ENCODE measurements at places on chromosomes 11 and 22. TPM values are rescaled to one million over a fixed set of nuclear protein-coding genes. Genes with fewer than 3 reads are reported as not detected.

DNA sequence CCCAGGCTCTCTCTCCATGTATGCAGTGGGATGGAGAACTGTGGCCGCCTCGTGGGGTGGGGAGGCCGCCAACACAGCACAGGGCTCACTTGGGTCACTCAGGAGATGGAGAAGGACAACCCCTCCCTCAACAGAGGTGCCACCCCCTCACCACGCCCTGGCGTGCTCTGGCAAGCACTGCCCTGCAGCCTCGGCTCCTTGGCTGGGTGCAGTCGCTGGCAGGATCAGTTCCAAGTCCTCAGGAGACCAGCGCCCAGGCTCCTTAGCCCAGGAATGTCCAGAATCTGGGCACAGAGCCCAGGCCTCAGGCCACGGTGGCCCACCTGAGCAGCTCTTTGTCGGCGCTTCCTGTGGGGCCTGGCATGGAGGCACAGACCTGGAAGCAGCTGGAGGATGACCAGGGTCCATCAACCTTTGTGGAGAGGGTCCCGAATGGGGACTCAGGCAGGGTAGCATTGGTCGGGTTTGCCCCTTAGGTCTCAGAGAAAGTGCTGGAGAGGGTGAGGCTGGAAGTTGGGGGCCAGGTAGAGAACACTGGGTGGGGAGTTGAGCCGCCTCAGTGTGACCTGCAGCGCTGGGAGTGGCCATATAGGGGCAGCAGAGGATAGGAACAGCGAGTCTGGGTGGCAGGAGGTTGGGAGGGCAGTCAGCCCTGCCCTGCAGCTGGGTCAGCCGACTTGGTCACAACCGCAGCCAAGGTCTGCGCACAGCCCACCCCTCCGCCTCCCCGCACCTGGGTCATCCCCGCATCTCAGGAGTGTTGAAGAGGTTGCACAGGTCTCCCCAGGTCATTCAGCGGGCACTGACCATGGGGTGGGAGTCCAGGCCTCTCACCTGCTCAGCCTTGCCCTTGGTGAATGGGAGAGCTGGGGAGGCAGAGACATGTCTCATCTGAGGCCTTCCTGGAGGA is 8.2 kb downstream of the SUSD2 start:
- DNase-seq = no peak

- no peak for DNase-seq
Measured at GRCh38 chr22:20063271-20064139, 16.5 kb upstream of the DGCR8 start.

- DNase-seq = no peak
Measured at GRCh38 chr11:110471371-110471770, 41.6 kb downstream of the FDX1 start.

APOBEC3B gene
- total RNA-seq = 1.2 TPM

DNA sequence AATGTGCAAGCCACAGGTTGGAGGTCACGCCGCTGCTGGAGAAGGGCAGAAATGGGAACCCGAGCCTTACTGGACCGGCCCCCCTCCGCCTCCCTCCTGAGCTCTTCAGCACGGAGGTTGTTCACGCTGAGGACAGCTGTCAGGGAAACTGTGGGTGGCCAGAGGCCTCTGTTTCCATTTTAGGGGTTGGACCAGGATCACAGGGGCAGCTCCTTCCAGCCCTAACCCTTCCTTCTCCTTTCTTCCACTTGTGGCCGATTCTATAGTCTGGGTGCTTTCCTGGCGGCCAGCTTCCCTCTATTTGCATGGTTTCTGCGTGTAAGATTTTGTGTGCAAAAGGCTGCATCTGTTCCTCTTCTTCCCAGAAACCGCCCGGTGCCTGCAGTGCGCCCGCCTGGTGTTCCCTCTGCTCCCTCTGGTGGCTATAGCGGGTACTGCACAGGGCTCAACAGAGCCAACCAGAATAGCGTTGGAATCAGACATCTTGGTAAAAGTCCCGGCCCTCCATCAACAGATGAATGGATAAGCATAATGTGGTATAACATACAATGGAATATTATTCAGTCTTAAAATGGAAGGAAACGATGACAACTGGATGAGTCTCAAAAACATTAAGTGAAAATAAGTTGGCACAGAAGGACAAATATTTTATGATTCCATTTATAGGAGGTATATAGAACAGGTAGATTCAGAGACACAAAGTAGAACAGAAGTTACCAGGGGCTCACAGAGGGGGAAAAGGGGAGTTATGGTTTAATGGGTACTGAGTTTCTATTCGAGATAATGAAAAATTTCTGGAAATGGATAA is 8.4 kb upstream of the SLC22A8 start:
- DNase-seq = peak; percentile 89

KCNJ4 gene
- not detected for total RNA-seq

THY1 gene
- total RNA-seq = 0.52 TPM

DNA sequence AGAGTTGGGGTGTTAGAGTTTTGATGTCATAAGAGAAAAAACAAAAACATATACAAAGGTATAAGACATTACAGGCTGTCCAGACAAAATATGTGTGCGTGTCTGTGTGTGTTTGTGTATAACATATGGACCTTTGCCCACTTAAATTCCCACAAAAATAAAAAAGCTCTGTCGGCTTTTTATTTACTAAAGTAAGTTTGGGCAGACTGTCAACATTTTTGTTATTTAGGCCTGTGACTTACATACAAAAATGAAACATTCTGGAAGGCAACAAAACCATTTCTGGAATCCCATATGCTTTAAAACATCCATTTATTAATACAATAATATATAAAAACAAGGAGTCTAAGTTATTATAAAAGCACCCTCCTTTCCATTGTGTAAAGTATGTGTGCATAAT is 960.1 kb upstream of the FAT3 start:
- DNase-seq = no peak

FXYD2 gene
- total RNA-seq = 0.66 TPM

SHANK2 gene
- 0.48 TPM for total RNA-seq

GRCh38 chr11:69400771-69401590 is 80.5 kb upstream of the LINC01488 start:
- DNase-seq = no peak

DNA sequence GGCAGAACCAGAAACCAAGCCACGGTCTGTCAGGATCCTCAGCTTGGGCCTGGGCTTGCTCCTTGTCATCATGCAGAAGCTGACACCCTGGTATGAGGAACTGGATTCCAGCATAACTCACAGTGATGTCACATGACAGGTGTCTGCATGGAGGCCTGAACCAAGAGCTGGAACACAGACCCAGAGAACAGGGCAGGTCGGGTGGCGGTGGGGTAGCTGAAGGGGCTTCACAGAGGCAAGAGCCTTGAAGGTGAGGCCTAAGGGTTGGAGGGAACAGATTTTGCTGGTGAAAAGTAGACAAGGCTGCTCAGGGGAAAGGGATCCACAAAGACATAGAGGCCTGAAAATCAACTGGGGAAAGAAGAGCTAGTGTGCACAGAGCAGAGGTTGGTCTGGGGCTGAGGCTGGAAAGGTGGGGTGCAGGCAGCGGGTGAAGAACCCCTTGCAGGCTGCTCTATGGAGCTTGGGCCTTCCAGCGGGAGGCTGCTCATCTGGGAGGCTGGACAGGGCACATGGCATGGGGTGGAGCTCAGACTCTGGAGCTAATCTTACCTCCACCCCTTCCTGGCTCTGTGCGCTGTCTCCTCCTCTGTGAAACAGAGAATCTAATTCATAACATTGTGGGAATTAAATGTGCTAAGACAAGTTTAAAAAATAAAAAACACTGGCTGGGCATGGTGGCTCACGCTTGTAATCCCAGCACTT is 18.4 kb upstream of the RPS3 start:
- no peak for DNase-seq

DNA sequence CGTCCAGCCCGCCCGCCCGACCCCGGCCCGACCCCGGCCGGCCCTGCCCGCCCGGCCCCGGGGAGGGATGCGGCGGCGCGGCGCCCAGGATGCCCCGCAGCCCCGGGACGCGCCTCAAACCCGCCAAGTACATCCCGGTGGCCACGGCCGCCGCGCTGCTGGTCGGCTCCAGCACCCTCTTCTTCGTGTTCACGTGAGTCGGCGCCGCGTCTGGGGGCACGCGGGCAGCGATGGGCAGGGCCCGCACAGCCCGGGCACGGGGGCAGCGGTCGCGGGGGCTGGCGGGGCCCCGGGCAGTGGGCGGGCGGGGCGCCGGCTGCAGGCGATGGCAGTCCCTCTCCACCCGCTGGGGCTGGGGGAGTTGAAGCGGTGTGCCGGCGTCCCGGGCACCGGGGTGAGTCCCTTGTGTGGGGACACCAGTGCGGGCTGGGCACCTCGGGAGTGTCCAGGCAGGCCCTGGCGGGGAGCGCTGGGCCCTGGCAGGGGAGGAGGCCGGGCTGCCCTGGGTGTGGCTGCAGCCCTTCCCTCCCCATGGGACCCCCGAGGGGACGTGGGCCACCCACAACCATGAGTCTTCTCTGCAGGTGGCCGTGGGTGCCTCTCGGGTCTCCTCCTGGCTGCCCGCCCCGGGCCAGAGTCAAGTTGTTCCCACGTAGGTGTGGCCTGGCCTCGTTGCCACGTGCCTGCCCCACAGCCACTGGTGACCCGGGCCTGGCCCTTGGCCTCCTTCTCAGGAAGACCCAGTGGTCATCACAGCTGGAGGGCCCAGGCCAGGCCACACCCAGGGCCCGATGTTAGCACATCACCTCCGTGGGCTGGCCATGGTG is 468 bp downstream of the ZDHHC8 start:
- DNase-seq = no peak

DNA sequence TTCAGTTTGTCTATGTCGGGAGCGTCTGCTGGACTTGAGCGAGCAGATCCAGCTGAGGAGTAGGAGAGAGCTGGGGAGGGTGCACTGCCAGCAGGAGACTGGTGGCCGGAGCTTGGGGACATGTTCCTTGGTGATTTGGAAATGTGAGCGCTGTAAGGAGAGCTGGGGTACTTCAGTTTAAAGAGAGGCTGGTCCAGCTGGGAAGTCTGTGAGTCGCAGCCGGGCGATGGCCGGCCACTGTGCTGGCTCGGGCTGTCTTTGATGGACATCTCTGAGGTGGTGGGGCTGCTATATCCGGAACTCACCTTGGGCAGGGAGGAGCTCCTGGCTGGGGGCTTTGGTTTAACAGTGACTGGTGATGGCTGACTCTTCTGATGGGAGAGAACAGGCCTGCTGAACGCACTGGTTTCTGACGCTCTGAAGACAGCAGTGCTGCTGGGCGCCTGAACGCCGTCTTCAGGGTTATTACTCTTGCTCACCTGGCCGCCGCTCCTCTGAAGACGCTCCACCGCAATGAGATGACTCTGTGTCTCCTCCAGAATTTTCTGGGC is 63.6 kb upstream of the PITPNB start:
- DNase-seq = no peak

LRRC75B gene
- total RNA-seq = 0.54 TPM

C22orf42 gene
- not detected for total RNA-seq

NADSYN1 gene
- total RNA-seq = 43.1 TPM

GRCh38 chr11:107017104-107017432 is 1.2 kb downstream of the GUCY1A2 start:
- DNase-seq = no peak

DNA sequence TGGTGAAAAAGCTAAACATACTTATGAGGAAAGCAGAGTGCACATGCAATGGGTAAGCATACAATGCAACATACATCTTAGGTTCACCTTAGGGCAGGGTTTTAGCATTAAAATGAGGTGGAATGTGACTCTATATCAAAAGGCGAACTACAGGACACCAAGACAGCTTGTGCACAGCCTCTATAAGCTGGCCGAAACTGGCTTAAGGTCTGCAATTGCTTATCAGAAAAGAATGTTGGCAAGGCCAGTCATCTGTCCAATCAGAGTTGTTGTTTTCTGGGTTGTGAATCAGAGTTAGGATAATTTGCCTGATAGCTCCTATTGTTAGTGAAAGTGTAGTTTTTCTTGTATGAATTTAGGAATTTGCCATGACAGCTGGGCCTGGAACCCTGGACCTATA is 76.5 kb downstream of the LRRC4C start:
- no peak for DNase-seq

TEX54 gene
- total RNA-seq = 0.92 TPM

DNA sequence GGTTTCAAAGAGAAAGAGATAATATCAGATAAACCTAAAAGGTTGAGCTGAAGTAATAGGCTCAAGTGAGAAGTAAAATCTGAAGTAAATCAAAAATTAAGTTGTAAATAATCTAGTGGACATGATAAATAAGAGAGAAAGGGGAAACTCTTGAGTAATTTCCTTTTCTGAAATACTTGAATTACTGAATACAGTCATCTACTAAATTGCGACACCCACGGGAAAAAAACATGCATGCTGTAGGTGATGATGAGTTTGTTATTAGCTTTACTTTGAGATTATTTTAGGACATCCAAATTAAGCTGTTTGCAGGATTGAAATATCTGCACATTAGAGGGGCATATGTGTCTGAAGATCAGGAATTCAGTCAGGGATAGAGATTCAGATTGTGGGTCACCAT is 50.0 kb upstream of the CARD18 start:
- DNase-seq = no peak

- DNase-seq = no peak
Measured at GRCh38 chr11:94885581-94885980, 87.8 kb downstream of the CWC15 start.

GRCh38 chr22:46961591-46962295 is 199.3 kb downstream of the TBC1D22A start:
- no peak for DNase-seq

- no peak for DNase-seq
Measured at GRCh38 chr11:77152846-77153245, 24.8 kb downstream of the MYO7A start.

LMNTD2 gene
- total RNA-seq = 0.71 TPM

DNA sequence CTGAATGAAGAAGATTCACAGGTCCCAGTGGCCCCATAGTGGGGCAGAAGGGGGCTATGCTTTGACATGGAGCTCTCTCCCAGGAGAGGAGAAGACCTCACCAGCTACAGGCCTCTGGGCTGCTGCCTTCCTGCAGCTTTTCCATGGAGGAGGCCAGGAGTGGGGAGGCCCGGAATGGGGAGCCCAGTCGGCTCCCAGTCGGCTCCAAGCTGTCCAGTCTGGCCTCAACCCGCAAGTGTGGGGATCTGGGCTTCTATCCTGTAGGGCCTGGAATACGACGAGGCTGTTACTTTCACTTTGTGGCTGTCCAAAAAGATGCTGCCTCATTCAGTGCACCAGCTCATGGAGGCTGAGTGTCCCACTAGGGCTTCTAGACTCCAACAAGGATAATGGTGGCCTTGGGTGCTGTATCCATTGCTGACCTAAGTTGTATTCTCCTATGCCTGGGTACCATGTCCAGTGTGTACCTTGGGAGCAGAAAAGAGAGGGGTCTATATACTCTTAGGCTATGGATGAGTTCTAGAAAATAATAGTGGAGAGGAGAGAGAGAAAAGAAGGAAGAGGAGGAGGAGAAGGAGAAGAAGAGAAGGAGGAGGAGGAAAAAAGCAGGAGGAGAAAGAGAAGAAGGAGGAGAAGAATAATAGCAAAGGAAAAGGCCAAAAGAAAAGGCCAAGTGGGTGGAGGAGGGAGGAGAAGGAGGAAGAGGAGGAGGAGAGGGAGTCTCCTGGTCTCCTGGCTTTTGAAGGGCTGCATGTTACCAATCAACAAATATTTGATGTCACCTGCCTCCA is 1.1 kb downstream of the MYO18B start:
- DNase-seq = no peak

GRCh38 chr11:15944460-15944859 is 411.9 kb downstream of the SOX6 start:
- no peak for DNase-seq

DNA sequence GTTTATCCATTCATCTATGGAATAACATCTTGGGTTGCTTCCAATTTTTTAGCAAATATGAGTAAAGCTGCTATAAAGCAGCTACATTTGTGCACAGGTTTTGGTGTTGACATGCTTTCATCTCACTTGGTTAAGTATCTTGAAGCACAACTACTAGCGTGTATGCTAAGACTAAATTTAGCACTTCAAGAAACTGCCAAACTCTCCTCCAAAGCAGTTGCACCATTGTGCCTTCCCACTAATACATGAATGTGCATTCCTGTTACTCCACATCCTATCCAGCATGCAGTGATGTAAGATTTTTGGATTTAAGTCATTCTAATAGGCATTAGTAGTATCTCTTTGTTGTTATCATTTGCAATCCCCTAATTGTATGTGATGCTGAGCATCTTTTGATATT is 230.7 kb downstream of the KCNA4 start:
- no peak for DNase-seq

All from activated T-cell treated with anti-CD3 and anti-CD28 coated beads, Interleukin-2, amount 50 U/mL, for 4 hours (primary cell).